NCI-H1105 treated with DMSO at 0.1 percent for 48 hours (cell line): ENCODE measurements at places on chromosomes 7 and 10.

DNA sequence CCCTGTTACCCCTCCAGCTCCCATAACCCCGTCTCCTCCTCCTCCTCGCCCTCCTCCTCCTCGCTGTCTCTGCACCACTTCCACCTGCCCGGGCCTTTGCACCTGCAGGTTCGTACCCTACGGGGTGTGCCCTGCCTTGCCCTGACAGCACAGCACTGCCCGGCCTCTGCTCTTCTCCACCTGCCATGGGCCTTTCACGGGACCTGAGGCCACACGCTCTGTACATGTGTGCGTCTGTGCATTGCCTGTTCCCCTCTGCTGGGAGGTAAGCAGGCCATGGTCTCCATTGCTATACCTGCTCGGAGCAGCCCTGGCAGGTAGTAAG, 40.0 kb downstream of the MICALL2 start:
- DNase-seq = no peak

DNA sequence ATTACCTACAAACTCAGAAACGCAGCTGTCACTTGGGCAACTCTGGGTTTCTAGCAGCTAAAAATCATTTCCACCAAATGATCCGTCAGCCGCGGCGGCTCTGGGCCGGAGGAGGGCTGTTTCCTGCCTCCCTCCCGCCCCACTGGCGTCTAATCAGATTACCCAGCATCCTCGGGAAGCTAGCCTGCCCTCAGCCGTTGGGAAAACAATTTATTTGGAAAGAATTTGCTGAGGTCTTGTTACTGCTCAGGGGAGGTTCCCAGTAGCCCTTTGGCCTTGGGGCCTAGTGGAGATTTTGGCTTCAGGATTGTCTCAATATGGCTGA, 65.0 kb upstream of the ADGRA1 start:
- DNase-seq = no peak

DNA sequence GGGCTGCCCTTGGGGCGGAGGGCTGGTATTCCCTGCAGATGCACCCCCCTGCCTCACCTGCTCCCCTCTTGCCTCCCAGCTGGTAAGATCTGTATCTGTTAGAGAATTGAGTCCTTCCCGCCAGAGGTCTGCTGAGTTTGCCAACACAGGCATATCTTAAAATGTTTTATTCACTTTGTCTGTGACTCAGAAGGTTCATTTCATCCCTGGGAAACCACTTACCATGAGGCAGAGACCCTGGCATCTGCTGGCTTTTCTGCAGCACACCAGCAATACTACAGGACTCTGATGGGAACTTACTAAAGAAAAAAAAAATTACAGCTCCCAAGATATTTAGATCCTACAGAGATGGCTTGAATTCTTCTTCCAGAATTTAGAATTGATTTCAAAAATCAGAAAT, 131.3 kb downstream of the PLPP4 start:
- DNase-seq = no peak

DNA sequence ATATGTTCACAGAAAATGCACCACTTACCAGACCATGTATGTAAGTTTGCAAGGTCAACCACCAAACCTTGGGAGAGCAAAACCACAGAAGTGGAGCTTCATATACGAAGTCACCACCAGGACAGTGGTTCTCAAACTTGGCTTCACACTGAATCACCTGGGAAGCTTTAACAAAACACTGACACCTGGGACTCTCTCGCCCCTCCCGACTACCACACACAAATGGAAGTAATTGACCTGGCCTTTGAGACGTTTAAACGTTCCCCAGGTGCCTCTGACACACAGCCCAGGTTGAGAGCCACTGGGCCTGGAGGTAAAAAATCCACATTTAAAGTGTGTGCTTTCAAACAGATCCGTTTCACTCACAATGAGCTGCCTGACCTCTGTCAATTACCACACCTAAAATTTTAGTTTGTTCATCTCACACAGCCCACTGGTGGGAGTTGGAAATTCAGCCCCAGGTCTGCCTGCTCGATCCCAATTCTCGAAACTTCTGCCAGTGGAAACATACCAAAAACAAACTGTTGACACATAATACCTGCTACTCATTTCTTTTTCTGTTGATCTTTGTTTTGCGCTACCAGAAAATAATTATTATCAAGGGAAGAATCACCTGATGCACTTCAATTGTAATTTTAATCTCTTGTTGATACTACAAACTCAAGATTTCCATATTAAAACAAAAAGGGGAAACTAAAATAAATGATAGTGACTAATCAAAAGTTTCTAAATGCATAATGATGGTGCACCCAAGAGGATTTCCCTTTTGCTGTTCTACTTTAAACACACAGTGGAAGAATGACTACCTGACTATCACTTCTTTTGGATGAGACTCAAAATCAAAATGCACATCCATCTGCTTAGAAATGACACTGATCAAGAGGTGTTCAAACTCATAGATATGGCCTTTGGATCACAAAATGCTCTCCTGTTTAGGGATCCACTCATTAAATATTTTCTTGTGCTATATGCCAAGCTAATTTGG, 26.6 kb downstream of the CDNF start:
- no peak for DNase-seq

- DNase-seq = no peak
These were observed 11.6 kb upstream of the ERCC6 start for GRCh38 chr10:49550563-49550962.
